ENCODE measurements at places on chromosomes 4 and X.

- no peak for DNase-seq
Measured at GRCh38 chr4:106582103-106582502, 213.5 kb upstream of the GIMD1 start.

- DNase-seq = peak; percentile 14
Measured at GRCh38 chrX:110418316-110419235, 59.9 kb downstream of the RTL9 start.

DNA sequence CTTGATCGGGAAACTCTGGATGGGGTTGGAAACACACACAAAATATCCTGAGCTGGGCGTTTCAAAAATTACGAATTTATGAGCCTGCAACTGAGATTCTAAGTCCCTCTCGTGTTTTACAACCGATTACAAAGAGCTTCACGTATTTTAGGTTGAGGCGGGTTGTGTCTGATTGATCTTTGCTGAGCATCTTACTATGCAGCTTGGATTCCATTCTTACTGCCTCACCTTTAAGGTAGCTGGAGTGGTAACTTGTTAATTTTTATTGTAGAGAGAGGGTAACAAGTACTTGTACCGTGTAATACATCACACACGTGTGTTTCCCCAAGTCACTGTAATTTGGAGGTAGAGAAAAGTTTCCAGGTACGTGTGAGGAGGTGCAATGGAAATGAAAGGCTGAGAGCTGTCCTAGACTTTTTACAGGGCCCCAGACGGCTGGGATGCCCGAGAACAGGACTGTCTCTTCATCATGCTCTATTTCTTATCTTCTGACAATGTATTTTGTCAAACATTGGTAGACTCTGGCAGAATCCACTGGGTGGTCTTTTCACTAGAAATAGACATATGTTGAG lies 97.8 kb upstream of the TENM3 start:
- DNase-seq = no peak

GRCh38 chr4:111836601-111837000 lies 308.7 kb upstream of the FAM241A start:
- DNase-seq = no peak

Data from NCI-H1105 (cell line).